ENCODE measurements at places on chromosomes 1 and 21.
A peak's percentile ranks its signal among the peaks of the same experiment; 100 is the strongest.

DNA sequence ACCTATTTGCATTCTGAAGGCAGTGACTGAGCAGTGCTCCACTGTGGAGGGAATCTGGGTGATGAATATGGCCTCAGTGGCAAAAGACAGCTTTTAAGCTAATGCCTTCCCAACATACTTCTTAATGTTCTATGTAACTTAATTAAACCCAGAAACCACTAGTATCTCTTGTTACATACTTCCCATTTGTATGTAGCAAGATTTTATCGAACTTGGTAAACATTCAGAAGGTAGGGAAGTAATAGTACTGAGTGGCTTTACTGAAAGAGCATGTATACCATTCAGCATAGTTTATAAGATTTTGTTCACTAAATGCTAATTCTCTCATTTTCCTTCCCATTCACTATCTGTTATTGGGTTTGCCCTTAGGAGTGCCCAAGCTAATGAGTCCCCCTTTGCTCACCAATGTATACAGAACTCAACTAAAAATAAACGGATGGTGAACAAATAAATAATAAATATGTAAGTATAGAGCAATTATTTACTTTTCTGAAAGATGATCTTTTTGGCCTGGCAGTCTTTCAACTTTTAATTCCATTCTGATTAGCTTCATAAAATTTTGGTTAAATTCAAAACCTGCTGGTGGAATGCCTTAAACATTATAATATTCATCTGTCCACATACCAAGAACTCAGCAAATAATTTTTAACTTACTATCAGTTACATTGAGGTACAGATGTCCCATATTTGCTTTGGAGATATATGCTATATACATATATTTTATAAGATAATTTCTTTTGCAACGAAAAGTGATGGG, 204.4 kb downstream of the APP start:
- no peak for DNase-seq

DNA sequence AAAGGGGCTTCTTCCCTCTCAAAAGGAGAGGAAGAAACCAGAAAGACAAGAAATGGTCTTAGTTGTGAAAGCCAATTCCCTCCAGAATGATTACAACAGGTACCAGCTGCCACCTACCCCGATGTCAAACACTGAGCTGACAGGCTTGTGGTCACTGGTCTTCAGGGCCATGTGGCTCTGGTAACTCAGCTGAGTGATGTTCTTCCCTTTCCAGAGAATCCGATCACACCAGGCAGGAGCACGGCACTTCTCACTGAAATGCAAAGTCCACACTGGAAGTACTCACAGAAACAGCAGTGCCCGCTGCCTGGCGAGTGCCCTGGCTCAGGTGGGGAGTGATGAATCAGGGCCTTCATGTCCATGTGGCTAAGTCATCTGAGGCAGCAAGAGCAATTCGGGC, 18.7 kb upstream of the MTF1 start:
- DNase-seq = peak; percentile 16

GRCh38 chr21:23725576-23725975, 1881.7 kb downstream of the MRPL39 start:
- no peak for DNase-seq

GRCh38 chr1:171206204-171206977, 21.3 kb downstream of the FMO2 start:
- DNase-seq = peak; percentile 30

- DNase-seq = peak; percentile 65
Observed at GRCh38 chr1:89363638-89364536, at the start of gene GBP6. Gene GBP6, plus strand, starts transcription at chr1:89364059. Its CDS starts 4,493 bp downstream, at chr1:89368552.

DNA sequence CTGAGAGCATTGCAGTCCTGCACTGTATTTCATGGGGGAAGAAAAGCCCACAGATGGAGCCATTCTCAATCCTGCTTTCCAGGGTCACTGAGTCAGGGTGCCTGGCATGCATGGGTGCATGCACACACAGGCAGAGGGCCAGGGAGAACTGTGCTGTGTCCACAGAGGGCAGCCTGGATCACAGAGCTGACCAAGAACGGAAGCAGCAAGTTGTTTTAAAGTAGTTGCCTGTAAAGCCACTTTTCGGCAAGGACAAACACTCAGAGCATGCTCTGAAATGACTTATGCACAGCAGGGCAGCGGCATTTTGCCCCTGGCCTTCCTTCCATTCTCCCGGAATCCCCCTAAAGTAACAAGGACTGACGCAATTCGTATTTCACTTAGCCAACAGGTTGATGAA, 3.6 kb downstream of the ERG start:
- peak; percentile 64 for DNase-seq

GRCh38 chr1:30701258-30701633, 22.1 kb downstream of the MATN1 start:
- DNase-seq = no peak

DNA sequence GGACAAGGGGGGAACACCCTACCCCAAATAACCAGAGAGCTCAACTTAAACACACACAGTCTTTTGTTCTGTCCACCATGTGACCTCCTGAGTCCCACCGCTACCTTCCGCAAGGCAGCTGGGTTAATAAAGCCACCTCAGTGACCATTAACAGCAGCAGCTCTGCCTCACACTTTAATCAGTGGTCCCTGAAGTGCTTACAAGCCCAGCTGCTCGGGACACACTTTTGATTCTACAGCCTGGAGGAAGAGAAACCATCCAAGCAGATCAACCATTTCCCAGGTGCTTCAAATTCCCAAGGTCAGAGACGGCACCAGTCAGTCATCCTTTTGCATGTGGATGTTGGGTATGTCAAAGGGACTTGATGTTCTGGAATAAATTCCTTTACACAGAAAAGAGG, 70.1 kb downstream of the KCNJ15 start:
- DNase-seq = peak; percentile 88

DNA sequence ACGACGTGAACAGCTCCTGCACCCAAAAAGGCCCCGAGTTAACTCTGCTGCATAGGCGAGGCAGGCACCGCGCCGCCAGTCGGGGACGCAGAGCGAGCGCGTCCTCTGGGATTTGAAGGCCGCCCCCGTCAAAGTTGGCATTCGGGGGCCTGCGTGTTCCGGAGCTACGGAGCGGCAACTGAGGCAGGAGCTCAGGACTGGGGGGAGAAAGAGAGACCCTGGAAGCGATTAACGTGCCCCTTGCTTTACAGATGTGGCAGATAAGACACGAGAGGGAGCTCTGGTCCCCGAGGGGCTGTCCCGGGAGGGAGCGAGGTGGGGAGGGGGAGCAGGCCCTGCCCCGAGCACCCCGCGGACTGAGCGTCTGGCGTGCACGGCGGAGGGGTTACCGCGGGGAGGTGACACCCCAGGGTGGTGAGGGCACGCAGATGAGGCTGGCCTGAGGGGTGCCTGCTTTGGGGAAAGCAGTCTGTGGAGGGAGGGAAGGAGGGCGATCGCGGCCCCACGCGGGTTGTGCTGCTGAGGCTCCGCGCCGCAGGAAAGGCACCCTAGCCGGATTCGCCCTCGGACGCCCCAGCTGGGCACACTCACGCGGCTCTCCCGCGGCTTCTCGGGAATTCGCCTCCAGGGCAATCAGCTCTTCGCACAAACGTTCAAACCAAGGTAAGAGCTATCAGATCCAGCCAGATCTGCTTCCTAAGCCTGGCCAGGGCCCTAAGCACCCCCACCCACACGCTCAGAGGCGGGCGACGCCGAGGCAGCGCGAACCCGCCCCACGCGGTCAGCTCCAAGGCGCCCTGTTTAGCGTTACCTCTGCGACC, 26.5 kb downstream of the ACTA1 start:
- DNase-seq = no peak

DNA sequence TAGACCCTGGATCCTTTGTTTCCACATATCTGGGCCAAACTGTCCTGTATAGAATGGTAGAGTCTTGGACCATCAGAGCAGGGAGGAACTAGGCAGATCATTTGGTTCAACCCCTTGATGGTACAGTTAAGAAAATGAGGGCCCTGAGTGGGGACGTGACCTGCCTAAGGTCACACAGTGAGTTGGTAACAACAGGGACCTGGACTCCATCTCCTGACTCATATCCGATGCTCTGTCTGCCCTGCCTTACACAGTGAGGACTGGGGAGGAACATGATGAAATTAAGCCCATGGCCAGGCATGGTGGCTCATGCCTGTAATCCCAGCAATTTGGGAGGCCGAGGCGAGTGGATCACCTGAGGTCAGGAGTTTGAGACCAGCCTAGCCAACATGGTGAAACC, 440.2 kb downstream of the PTPRU start:
- no peak for DNase-seq

DNA sequence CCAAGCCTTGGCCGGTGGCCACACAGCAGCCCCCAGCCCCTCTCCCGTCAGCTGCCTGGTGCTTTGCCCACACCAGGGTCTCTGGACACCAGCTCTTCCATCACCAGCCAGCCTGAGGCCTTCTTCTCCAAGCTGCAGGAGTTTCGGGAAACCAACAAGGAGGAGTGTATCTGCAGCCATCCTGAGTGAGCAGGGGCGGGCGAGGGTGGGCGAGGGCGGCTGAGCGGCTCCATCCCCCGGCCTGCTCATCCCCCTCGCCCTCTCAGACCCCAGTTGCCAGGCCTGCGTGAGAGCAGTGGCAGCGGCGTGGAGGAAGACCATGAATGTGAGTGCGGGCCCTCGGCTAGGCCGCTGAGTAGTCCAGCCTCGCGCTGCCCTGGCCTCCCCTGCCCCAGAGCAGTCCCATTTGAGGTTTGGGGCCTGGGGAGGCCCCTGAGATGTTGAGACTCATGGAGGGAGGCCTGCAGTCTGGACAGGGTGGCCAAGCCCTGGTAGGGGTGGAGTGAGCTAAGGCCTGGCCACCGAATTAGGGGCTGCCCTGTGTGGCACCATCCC, 9.7 kb downstream of the MIIP start:
- no peak for DNase-seq

- DNase-seq = no peak
Observed at GRCh38 chr1:179785031-179785431, 41.9 kb downstream of the FAM163A start.

Measured in kidney tubule cell (primary cell).